ENCODE measurements at places on chromosomes 2 and 18.

- no peak for DNase-seq
Measured at GRCh38 chr2:78202366-78202765, 680.2 kb upstream of the LRRTM4 start.

GRCh38 chr2:11068079-11068741 lies 87.1 kb upstream of the SLC66A3 start:
- no peak for DNase-seq

DNA sequence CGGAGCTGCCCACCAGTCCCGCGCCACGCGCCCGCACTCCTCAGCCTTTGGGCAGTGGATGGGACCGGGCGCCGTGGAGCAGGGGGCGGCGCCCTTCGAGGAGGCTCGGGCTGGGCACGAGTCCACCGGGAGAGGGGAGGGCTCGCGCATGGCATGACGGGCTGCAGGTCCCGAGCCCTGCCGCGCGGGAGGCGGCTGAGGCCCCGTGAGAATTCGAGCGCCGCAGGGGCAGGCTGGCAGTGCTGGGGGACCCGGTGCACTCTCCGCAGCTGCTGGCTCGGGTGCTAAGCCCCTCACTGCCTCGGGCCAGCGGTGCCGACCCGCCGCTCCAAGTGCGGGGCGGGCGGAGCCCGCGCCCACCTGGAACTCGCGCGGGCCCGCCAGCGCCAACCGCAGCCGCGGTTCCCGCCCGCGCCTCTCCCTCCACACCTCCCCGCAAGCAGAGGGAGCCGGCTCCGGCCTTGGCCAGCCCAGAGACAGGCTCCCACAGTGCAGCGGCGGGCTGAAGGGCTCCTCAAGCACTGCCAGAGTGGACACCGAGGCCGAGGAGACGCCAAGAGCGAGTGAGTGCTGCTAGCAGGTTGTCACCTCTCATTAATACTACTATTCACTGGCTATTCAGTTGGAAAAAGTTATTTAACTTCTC lies 3.6 kb upstream of the TTC21B start:
- DNase-seq: no peak

- no peak for DNase-seq
Measured at GRCh38 chr2:101251844-101252407, 760 bp upstream of the CNOT11 start.

DNA sequence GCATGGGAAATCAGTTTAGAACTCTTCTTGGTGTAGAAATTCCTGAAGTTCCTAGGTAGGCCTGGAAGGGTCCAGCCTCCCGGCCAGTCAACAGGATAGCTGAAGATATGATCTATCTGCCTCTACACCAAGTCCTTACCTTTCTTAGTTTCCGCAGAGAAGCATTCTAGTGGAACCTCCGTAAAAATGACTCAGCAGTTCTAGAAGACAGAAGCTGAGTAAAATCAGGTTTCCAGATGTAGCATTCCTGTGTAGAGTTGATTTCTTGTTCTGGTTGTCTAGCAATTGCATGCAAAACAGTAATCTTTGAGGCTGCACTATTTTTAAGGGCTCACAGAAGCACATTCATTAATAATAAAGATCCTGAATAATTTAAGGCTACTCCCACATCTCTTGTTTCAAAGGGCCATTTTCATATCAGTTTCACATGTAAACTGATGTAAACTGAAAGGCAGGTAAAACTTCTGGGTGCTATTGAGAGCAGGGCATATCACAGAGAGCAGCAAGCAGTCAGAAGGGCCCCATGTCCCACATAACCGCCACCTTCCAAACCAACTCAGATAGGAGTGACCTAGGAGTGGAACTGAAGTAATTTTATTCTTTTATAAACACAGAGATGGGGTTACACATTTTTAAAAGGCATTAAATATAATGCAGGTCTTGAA lies 3.2 kb upstream of the DYTN start:
- no peak for DNase-seq

DNA sequence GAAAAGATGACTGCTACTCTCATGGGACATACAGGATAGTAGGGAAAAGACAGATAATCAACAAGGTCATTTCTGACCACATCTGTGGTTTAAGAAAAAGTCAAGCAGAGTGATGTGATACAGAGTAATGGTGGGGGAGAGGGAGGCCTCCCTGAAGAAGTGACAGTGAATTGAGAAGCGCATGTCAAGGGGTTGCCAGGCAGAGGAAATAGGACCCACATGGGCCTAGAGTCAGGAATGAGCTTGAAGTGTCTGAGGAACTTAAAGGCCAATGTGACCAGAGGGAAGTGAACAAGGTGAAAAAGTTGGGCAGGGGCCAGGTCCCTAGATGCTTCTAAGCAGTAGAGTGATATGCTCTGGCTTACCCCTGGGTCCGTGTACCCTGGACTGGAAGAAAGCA lies 113.5 kb upstream of the PPP1CB start:
- no peak for DNase-seq
